Small intestine (tissue), 16 donors: ENCODE measurements at places on chromosomes 4 and X. TPM values are rescaled to one million over a fixed set of nuclear protein-coding genes. Genes with fewer than 3 reads are reported as not detected.

DNA sequence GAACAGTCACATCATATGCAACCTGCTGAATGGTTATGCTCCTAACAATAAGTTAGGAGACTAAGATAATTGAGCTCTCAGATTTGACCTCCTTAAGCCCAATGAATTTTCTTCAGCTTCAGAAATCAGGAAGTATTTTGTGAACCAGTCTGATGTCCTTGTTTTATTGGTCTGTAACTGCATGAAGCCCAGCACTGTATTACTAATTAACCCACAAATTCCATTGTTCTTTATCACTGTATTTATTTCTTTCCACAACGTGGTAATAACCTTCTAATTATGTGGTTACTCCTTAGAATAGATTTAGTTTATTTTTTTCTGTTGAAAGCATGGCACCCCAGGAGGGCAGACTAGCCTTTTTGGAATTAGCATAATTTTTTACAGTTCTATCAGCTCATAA is 3.9 kb upstream of the MFAP3L start:
- no peak for DNase-seq

GRCh38 chr4:84917086-84917821 is 49.2 kb downstream of the WDFY3 start:
- DNase-seq: no peak

DNA sequence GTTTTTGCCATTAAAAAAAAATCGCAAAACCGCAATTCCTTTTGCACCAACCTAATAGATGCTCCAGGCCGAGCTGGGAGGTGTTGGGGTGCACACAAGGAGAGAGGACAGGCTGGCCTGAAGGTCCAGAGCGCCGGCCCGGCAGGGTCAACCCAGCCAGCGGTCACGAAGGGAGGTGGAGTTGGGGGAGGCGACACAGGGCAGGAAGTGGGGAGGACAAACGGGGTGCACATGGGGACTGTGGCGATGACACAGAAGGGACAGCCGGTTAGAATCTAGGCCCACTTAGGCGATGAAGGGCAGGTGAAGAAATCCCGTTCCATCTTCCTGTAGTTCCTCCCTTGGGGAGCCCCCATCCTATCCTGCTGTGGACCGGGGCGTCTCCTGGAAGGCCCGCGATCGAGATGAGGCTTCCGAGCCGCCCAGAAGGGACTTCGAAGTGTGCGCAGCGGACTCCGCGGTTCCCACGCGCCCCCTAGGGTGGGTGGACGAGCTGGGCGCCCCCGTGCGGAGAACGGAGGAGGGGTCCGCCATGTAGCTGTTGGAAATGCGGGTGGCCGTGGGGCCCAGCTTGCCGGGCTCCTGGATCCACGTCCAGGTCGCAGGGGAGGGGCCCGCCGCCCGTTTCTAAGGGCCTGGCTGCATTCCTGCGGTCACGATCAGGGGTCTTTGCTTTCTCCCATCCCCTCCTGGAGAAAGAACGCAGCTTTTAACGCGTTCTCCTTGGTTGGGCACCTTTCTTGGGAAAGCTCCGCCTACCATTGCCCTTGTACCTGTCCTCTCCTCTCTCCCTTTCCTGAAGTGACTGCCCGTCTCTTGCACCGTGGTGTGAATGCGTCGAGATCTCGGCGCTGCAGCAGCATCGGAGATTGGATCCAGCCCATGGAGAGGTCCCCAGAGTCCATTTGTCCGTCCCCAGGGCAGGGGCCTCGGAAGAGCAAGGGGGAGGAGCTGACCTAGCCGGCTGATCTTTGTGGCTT is 17.0 kb upstream of the HPF1 start:
- peak; percentile 33 for DNase-seq

DNA sequence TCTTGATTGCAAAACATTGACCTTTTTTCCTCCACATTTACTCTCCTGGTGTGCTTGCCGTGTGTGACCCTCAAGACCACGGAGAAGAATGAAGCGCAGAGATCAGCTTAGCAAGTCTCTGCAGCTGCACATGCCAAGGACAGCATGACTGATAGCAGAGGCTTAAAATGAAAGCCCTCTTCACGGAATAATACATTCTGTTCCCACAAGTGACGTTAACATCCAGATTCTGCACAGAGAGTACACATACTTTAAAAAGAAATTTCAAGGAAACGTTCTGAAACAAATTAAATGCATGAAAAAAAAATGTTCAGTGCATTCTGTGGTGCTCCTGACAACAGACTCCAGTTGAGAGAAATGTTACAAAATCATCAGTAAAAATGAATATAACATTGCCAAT is 60.9 kb downstream of the SLC7A11 start:
- DNase-seq: no peak

- DNase-seq: no peak
These were observed 7.2 kb downstream of the NFXL1 start for GRCh38 chr4:47907089-47907646.

GRCh38 chr4:12679217-12679616 is 804.9 kb downstream of the RAB28 start:
- DNase-seq: no peak

- DNase-seq: no peak
These were observed 87.1 kb downstream of the AMELX start for GRCh38 chrX:11380187-11380844.

- no peak for DNase-seq
These were observed 7.7 kb upstream of the GABRG1 start for GRCh38 chr4:46131498-46132057.

Gene SPANXD
- polyA plus RNA-seq: not detected

DNA sequence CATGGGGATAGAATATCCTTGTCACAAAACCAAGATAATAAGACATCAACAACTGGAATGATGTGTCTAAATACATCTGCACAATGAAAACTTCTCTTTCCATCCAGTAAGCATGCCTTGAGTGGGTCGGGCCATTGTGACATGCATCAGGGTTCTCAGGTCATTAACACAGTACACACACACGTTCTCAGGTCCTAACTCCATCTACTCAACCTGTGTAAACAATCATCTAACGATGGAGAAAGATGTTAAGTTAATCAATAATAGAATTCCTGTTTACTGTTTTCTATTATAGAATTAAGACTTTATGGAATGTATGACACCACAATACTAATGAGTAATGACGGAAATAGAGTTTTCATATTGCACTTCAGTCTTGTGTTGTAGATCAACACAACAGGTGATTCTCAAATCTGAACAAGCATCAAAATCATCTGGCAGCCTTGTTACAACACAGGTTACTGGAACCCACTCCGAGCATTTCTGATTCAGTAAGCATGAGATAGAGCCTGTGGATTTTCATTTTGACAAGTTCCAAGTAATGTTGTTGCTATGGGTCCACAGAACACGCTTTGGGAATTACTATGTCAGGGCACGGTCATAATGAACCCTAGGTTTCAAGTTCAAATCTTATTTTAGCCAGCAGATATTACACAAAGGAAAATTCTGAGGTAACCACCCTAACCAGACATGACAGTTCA is 315.8 kb upstream of the TEX13C start:
- DNase-seq: no peak

Gene ARMCX2
- 10.2 TPM for polyA plus RNA-seq

GRCh38 chrX:40179283-40179682 is 81.5 kb upstream of the BCOR start:
- DNase-seq: no peak

DNA sequence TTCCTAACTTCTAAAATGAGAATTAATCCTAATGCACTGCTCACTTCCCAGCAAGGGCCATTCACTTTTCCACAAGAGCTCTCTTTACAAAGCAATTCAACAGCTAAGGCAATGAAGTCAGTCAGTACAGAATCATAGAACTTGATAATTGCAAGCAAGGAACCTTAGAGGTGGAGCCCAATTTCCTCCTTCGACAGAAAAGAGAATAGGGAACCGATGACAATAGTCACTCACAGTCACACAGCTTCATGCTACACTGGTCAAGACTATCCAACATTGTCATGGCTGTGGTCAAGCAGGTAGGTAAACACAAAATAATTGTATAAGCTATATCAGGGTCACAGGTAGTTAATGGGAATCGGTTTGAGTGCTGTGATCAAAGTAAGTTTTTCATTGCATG is 90.0 kb downstream of the ELOVL6 start:
- DNase-seq: no peak

Gene TRIML2
- polyA plus RNA-seq: not detected

Gene CSAG1
- polyA plus RNA-seq: not detected

GRCh38 chr4:139763672-139764071 is 98.1 kb downstream of the MGST2 start:
- DNase-seq: no peak

Gene PHKA1
- 0.22 TPM for polyA plus RNA-seq

GRCh38 chrX:7614616-7615015 is 228.4 kb upstream of the VCX start:
- no peak for DNase-seq

DNA sequence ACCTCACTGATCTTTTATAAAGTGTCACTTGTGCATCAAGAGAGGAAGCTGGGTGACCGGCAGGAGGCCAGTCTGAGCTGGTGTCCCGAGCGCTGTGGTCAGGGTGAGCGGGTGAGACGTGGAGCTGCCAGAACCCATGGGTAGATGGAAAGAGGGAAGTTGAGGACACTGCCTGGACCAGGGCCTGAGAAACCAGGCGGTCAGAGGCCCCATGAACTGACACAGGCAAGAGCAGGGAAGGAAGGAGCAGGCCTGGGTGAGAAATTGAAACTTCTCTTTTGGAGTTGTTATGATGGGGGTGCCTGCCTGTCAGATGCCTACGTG is 192.6 kb downstream of the AFAP1 start:
- DNase-seq: no peak

Gene TTC29
- polyA plus RNA-seq: not detected

Gene PIM2
- 2.9 TPM for polyA plus RNA-seq

GRCh38 chr4:165522050-165522449 is 143.2 kb downstream of the CPE start:
- no peak for DNase-seq

DNA sequence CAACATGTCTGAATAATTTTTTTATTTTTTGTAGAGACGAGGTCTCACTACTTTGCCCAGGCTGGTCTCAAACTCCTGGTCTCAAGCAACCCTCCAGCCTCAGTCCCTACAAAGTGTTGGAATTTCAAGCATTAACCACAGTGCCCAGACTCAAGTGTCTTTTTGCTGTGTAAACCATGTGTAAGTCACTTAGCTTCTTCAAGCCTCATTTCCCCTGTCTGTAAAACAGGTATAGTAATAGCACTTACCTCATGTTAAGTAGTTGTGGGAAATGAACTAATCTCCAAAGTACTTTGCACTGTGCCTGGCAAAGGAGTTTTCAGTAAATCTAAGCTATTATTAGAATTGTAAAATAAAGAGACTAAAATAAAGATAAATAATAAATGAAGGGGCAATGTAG is 35.7 kb downstream of the STBD1 start:
- no peak for DNase-seq

Gene MAML3
- 1.6 TPM for polyA plus RNA-seq

GRCh38 chr4:150960818-150961217 is 54.3 kb downstream of the LRBA start:
- DNase-seq: no peak

- DNase-seq: peak; percentile 33
These were observed 50.3 kb downstream of the CASP3 start for GRCh38 chr4:184598753-184599491.

- no peak for DNase-seq
These were observed 1540.0 kb upstream of the PABPC4L start for GRCh38 chr4:135741583-135741982.

Gene POU3F4
- polyA plus RNA-seq: not detected

Gene PRRG3
- not detected for polyA plus RNA-seq

Gene GPR78
- not detected for polyA plus RNA-seq

- DNase-seq: peak; percentile 4
These were observed 103.7 kb downstream of the SORCS2 start for GRCh38 chr4:7295911-7296660.

DNA sequence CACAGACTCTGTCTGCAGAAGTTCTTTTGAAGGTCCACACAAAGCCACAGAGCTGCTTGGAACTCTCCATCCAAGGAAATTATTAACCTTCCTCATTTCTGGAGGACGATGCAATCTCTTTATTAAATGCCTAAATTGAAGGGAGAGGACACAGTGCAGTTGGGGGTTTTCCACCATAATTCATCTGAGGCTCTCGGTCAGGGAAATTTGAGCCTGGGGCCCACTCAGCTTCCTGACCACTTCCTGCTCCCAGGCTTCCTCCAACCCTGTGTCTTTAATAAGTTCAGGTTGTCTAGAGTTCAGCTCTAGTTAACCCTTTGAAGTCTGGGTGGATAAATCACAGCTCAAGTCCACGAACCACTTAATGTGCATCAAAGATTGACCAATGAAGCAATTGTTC is 58.5 kb downstream of the PRPS1 start:
- no peak for DNase-seq

DNA sequence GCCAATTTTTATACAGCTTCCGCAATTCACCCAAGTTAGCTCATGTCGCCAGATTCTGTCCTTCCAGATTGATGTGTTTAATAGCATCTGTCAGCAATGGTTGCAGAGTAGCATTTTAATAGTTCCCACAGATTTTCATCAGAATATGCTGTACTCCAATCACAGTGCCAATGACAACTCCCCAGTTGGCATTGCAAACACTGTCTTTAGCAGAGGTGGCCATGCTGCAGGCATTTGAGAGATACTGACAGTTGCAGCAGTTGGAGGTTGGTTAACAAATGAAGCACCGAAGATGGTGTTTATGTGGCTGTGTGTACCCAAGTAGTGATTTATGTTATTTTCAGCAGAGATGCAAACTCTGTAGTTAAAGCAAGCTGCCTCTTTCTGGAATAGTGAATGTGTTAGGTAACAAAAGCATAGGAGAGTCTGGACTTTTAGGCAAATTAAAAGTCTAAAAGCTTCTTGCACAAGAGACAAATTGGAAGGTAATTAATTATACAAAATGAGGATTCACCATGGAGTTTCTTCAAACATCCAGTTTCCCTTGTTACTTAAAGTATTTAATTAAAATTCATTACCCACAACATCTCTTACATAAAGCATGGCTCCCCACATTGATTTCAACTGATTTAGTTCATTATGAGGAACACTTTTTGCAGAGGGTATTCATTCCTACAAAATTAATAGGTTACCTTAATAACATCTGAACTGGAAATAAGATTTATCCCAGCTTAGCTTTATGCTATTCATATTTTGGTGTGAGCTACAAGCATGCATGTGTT is 65.2 kb downstream of the PARM1 start:
- DNase-seq: no peak

GRCh38 chrX:53281963-53282695 is 745 bp upstream of the IQSEC2 start:
- DNase-seq: peak; percentile 20

- DNase-seq: no peak
These were observed 40.4 kb downstream of the CPEB2 start for GRCh38 chr4:15042529-15043167.

- DNase-seq: no peak
These were observed 104.6 kb downstream of the DMD start for GRCh38 chrX:33106737-33107136.

GRCh38 chr4:102007959-102008425 is 217.5 kb downstream of the BANK1 start:
- DNase-seq: no peak

Gene IGFBP7
- 8.9 TPM for polyA plus RNA-seq

Gene KCNIP4
- polyA plus RNA-seq: 1.3 TPM

GRCh38 chr4:8666581-8666980 is 74.0 kb downstream of the CPZ start:
- DNase-seq: no peak
